ENCODE measurements at places on chromosomes 6 and 20. TPM values are rescaled to one million over a fixed set of nuclear protein-coding genes. Genes with fewer than 3 reads are reported as not detected.

MYLK4 gene
- total RNA-seq: 1.4 TPM

PTCHD4 gene
- total RNA-seq: 0.81 TPM

DZANK1 gene
- 0.48 TPM for total RNA-seq

SIGLEC1 gene
- 9.6 TPM for total RNA-seq

C6orf132 gene
- total RNA-seq: 1.9 TPM

HLA-DRA gene
- 82.4 TPM for total RNA-seq

Measured in Right ventricle myocardium superior (tissue), 1 donor.